ENCODE measurements at places on chromosomes 2 and 18.
A peak's percentile ranks its signal among the peaks of the same experiment; 100 is the strongest.

GRCh38 chr2:55805686-55806085 is 112.0 kb upstream of the PNPT1 start:
- no peak for DNase-seq

GRCh38 chr2:200587007-200587616 is 1.3 kb downstream of the AOX1 start:
- DNase-seq, result no peak

GRCh38 chr2:172972005-172972619 is 103.5 kb upstream of the MAP3K20 start:
- no peak for DNase-seq

DNA sequence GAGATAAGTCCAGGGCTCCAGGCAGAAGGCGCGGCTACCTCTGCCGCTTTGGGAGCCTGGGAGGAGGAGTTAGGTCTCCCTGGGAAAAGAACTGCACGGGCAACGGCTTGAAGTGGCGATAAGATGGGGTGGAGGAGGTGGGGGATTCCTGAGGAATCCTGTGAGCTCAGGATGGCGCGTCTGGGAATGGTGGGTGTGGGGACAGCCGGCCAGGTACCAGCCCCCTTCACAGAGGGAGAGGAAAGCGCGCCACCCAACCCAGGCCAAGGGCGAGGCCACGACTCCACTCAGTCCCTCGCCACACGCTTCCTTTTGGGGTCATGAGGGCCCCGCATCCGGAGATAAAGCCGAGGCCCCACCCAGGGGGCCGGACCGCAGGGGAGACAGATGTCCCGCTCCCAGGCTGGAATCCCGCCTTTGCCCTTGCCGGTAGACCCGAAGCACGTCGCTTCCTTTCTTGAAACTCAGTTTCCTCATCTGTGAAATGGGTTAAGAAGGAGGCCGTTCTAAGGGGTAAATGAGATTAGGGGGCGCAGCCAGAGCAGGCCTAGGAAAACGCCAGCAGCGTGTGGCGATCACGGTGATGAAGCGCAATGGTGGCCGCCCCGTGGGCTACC is 1.7 kb upstream of the CTDSP1 start:
- peak; percentile 74 for DNase-seq

GRCh38 chr18:34544930-34545329 is 165.2 kb upstream of the DTNA start:
- no peak for DNase-seq

- DNase-seq, result no peak
Observed at GRCh38 chr2:72204786-72205503, 57.3 kb upstream of the CYP26B1 start.

GRCh38 chr18:59624369-59624765 is 72.9 kb downstream of the CCBE1 start:
- DNase-seq, result no peak

- DNase-seq, result no peak
Observed at GRCh38 chr18:27184115-27185024, 738 bp downstream of the CHST9 start.

DNA sequence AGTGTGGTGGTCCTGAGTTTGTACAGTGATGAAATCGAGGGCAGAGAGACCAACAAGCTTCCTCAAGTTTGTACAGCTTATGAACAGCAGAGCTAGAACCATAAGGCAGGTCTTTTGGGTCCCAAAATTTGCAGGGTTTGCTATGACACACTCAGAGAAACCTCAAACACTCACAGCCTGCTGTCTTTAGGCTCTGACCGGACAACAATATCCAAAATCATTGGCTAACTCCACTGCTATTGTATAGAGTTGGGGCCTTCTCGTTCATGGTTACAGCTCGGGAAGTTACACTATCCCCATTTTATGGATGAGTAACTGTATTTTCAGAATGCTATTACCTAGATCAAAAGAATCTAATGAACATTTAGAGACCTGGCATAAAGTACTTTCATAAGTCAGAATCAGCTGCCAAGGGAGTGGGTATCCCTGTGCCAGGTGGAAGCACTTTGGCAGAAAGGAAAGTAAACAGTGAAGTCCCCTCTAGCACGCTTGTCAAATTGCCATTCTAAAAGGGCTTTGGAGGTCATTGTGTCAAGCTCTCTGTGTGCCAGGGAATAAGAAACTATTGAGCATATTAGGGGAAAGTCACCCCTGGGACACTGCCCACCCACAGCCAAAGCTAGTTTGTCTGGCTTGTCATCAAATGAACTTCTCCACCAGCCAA is 331.8 kb downstream of the ALK start:
- DNase-seq, result no peak

DNA sequence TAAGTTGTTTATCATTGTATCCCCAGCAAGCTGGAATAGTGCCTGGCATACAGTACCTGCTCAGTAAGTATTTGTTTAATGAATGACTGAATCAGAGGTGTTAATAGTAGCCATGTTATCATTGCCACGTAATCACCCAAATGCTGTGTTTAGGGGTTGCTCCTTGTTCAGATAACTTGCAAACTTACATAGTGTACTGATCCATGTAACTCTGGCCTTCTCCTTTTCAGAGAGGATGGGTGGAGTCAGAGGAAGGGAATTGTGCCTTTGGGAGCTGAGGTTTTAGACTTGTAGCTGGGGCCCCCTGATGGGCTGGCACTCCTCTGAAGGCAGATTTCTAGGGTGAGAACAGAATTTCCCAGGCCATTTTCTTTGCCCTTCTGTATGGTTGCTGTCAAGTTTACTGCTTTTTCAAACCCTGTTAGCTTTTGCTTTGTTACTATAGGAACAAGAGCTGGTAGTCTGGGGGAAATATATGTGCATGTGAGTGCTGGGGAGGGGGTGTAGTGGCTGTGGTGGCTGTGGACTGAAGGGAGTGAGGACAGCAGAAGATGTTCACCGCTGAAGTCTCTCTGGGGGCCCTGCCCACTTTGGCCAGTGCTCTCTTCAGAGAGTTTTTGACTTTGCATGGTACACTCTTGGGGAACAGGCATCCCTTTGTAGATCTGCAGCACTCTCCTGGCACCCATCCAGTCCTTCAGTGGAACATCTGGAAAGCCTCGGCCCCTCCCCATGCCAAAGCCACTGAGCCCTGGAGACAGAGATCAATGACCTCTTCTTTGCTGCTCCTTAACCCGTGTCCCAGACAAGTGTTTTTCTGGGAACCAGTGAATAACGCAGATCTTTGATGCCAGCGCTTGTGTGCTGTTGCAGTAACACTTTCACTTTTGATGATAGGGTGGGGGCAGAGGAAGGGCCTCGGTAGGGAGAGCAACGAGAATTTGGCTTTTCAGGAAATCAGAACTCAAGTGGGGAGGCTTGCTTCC is 209.0 kb downstream of the PRKCE start:
- DNase-seq, result peak; percentile 84

GRCh38 chr2:69914164-69914949 is 552 bp upstream of the MXD1 start:
- DNase-seq, result peak; percentile 100

GRCh38 chr2:67446491-67446911 is 49.4 kb downstream of the ETAA1 start:
- DNase-seq, result no peak

DNA sequence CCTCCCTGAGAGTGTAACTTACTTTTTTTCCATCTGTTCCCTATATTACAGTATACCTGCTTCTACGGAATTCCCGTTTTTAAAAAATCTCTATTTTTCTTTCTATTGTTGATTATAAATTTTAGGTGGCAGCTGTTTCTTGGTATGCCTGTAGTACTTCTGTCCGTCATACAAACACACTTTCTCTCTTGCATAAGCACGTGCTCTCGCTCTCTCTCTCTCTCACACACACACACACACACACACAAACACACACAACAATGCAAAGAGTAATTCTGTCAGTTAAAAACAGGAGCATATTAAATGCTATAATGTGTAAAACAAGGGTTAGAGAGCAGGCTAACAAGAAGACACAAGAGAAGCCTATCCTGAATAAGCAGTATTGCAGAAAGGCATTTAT is 140.5 kb downstream of the THADA start:
- no peak for DNase-seq

DNA sequence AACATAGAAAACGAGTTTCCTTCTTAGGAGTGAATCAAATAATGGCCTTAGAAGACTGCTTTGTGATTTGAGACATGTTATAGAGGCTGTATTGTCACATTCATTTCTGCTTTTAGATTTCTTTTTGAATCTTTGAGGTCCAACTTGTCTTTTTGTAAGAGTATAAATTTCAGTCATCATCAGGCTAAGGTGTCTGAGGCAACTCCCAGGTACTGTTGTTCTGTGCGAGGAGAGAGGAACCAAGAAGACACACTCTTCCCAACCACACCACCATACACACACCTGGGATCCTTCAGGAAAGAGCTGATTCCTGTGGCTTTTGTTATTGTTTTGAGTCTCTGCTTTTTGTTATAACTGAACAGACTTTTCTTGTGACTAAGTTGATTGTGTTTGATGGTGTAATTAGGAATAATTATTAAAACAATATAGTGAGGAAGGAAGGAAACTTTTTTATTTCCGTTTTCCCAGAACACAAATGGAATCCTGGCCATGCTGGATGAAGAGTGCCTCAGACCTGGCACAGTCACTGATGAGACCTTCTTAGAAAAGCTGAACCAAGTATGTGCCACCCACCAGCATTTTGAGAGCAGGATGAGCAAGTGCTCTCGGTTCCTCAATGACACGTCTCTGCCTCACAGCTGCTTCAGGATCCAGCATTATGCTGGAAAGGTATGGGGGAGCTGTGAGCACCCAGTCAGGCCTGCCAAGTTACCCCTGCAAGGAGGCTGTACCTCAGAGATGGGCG is 140.4 kb downstream of the MYO1B start:
- no peak for DNase-seq

DNA sequence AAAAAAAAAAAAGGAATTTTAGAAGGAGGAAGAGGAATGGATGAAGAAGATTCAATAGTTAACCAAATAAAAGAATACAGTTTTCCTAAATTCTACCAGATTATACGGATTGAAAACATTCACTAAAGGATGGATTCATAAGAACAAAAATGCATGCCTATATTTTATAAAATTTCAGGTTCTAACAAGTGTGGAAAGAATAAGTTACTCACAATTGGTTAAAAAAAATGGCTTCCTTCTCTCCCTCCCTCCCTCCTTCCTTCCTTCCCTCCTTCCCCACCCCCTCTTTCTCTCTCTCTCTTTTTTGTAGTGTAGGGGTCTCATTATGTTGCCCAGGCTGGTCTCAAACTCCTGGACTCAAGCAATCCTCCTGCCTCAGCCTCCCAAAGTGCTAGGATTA is 1.6 kb upstream of the TP53I3 start:
- no peak for DNase-seq

GRCh38 chr2:230658577-230658876 is 54.1 kb upstream of the CAB39 start:
- no peak for DNase-seq

DNA sequence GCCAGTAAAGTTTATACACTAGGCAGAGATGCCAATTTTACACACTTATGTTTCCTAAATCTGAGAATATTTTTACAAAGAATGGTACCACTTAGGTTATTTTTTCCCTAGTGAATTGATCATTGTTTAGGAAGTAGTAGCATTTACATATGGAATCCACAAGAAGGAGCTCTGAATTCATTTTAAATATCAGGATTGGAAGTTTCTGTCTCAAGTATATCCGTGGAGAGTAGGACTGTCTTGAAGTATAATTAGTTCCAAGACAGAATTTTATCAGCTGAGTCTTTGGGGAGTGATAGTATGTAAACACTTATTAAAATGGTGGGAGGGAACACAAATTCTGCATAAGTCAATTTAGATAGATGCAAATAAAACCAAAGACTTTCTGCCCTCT is 82.3 kb upstream of the FAM98A start:
- no peak for DNase-seq

DNA sequence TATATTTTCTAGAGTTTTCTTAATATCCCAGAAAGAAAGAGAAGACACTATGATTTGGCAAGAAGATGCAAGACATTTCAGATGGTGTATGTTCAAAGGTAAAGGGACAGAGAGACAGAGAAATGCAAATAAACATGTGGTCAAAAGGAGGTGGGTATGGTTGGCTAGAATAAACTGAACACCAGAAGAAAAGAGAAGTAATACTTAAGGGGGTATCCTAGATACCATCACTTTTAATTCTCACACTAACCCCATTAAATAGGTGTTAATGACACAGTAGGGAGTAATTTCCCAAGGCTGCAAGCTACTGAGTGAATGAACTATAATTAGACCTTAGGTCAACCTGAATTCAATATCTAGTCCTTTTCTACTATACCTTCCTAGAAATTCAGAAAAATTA is 111.2 kb upstream of the CD226 start:
- no peak for DNase-seq

DNA sequence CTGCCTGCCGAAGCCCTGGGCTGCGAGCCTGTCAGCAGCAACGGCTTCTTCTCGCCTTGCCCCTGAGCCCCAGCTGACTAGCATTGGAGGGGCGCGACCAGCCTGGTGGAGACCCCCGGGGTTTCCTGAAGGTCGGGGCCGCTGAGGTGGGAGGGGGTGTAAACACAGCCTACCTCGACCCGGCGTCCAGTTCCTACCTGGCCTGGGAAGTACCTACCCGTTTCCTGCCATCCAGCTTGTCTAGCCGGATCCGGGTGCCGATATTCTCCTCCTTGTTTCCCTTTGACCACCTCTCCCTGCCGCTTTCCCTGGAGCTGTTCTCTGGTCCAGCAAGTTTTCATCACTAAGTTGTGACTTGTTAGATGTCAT is 511 bp downstream of the MOB4 start:
- no peak for DNase-seq

DNA sequence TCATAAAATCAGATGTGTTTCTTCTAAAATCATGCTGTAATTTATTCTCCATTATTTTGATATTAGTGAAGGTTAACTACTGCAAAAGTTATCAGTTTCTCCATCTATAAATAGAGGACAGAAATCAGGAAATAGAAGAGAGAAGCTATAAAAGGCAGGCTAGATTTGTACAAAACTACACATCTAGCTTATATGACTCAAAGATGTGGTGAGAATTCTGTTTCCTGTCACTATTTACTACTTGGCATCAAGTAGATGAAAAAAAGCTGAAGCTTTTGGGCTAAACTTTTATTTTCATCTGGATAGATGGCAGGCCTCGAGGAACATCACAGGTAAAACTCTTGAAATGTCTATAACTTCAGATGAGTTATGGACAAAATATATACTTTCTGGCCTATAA is 49.8 kb upstream of the NAB1 start:
- no peak for DNase-seq

DNA sequence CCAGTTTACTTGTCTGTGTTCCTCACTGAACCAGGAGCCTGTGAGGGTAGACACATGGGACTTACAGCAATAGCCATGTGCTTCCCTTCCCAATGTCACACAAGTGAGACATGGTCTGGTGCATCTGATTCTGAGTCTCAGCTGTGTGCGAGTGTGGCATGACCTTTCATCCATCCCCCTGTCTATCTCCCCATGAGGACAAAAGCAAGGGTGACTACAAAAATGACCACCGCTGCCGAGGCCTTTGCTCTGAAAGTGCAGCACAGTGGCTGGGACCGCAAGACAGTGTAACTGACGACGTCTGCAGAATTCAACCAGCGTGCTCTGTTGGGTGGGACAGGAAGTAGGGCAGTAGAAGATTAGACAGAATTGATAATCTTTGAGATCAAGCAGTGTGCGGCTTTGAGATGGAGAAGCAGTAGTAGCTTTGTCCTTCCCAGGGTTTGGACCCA is 50.5 kb downstream of the RAB31 start:
- DNase-seq, result no peak

Data from femur (tissue), 1 donor.